Stimulated activated CD8-positive, alpha-beta memory T cell treated with anti-CD3 and anti-CD28 coated beads, Interleukin-15, amount 100 ng/mL, for 4 hours (primary cell): ENCODE measurements at places on chromosomes 4 and X.

DNA sequence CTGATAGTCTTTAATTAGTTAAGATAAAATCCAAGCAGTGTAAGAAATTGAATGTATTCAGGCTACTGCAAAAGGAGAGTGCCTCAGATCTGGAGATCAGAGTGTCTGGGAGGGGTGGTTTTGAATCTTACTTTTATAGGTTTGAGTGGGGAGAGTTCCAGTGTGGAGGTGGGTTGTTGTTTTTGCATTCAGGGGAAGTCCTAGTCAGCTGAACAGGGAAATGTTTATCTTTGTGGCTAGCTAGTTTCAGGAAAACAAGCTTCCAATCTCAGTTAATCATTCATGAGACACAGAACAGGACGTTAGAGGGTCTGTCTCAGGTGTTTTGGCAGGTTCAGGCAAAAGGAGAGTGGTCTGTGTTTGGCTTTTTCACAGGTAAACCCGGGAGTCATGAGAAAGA lies 26.0 kb downstream of the ZNF81 start:
- DNase-seq = no peak

GRCh38 chr4:121077496-121077895 lies 5.2 kb upstream of the NDNF start:
- no peak for DNase-seq

- DNase-seq = no peak
Measured at GRCh38 chr4:119087656-119088055, 48.0 kb upstream of the MYOZ2 start.

- no peak for DNase-seq
Measured at GRCh38 chr4:152700151-152700550, 20.4 kb upstream of the TMEM154 start.

DNA sequence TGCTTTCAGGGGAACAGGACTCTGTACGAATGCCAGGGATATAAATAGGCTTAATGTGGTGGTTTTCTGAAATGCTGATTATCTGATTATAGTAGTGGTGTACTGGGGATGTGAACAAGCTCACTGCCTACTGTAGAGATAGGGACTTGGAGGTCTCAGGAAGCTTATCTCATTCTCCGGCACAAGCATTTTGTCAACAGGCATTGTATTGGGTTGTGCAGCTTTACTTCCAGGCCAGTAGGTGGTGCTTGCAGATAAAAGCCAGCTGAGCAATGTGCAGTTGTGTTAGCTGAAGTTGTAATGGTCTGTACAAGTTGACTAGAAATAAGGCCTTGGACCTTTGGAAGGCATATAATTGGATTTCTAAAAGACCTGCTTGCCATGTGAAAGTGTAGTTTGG lies 49.5 kb upstream of the TMLHE start:
- no peak for DNase-seq

- no peak for DNase-seq
Measured at GRCh38 chr4:183834252-183834651, 70.9 kb upstream of the STOX2 start.

- DNase-seq = no peak
Measured at GRCh38 chrX:37905436-37906147, 58.2 kb upstream of the DYNLT3 start.

GRCh38 chr4:15988222-15988621 lies 25.2 kb upstream of the FGFBP2 start:
- no peak for DNase-seq

- no peak for DNase-seq
Measured at GRCh38 chr4:146932116-146932515, 13.5 kb downstream of the TTC29 start.

DNA sequence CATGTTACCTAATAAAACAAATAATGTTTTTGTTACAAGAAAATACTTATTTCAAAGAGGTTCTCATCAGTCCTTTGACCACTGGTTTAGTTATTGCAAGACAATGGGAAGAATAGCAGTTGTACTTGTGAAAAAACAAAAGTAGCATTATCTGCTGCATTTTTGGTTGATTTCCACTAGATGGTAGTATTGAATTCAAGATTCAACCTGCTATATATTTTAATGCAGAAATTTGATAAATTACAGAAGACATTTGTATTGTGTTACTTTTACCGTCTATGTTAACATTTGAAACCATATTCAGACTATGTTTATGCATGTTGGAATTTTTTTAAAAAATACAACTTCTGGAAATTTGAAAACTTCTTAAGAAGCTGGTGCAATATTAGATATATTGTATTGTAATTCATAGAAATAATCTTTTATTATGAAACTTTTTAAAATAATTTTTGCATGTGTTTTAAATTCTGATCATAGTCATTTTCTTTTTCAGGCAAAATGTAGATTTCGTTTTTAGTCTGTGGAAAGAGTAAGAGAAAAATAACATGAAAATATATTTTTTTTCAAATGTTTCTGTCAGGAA lies 56.4 kb downstream of the SPCS3 start:
- no peak for DNase-seq

GRCh38 chr4:15005474-15006115 lies 3.3 kb downstream of the CPEB2 start:
- DNase-seq = no peak

DNA sequence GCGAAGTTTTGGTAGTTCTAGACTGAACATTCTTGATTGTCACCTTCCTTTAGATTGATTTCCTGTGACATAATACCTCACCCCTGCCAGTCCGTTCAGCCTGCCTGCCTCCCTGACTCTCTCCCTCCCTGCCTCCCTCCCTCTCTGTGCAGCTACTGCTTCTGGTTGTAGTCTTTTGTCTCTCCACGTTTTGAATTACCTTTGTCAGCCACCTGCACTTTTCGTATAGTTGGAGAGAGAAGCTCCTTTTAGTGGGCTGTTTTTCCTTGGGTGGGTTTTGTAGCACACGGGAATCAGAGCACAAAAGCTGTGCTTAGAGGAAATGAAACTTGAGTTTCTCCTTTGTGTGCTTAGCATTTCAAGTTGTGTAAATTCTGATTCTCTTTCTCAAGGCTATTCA lies 32.6 kb upstream of the MSMO1 start:
- no peak for DNase-seq

GRCh38 chr4:8874896-8875680 lies 3.4 kb upstream of the HMX1 start:
- no peak for DNase-seq

DNA sequence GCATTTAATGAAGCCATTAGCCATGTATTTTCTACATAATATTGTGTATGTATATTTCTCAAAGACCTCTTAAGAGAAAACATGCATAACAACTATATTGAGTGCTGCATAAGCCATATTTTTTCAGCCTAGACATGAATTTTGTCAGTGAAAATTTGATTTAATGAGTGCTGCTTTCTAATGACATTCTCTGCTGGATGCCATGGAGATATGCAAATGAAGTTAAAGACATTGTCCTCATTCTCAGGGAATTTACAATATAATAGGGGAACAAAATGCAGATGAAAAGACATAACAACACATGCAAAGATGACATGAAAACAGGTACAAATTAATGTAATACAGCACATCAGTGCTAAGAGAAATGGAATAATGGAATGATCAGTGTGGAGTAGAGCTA lies 118.7 kb downstream of the ATOH1 start:
- no peak for DNase-seq

- no peak for DNase-seq
Measured at GRCh38 chrX:54043056-54043455, 1.2 kb downstream of the PHF8 start.

GRCh38 chrX:15812192-15812938 lies 22.1 kb downstream of the ZRSR2 start:
- DNase-seq = no peak

- DNase-seq = no peak
Measured at GRCh38 chrX:103483720-103484119, 35.6 kb downstream of the RAB40A start.

DNA sequence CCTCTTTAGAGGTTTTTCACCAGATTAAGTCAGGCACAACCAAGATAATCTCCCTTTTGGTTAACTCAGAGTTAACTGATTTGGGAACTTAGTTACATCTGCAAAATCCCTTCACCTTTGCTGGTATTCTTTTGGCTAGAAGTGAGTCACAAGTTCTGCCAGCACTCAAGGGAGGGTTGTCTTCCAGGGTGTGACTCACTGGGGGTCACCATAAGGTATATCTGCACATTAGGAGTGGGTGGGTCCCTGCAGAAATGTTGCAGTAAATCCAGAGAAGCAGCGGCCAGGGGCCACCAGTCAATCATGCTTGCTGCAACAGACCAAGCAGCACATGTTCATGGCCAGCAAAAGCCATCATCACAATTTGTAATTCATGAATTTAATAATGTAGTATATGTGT lies 59.8 kb upstream of the MAML3 start:
- DNase-seq = no peak

- DNase-seq = no peak
Measured at GRCh38 chrX:103413705-103414387, 37.5 kb downstream of the BEX3 start.

GRCh38 chrX:71466979-71467523 lies 65.9 kb upstream of the OGT start:
- no peak for DNase-seq

- no peak for DNase-seq
Measured at GRCh38 chr4:88995874-88996273, 61.1 kb downstream of the FAM13A start.

DNA sequence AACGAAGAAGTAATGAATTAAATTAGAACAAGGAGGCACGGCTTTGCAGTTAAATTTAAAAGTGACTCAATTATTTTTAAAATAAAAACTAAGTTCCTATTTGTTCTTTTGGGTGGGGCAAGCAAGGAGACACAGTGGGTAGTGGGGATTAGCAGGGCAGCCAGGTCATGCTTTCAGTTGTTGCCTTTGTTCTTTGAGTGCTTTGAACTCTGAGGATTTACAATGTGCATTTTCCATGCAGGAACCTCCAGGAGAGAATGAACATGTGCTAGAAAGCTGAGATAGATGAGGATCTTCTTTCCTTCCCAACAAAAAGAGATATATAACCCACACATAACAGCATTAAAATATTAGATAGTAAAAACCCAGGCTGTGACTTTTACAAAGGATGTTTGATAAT lies 420.4 kb upstream of the CTSO start:
- DNase-seq = no peak

GRCh38 chr4:25441519-25442117 lies 64.6 kb downstream of the ANAPC4 start:
- no peak for DNase-seq

- DNase-seq = no peak
Measured at GRCh38 chrX:52574416-52575275, 57.8 kb upstream of the XAGE1B start.

GRCh38 chr4:4499438-4500123 lies 42.3 kb downstream of the STX18 start:
- DNase-seq = no peak

GRCh38 chr4:47612116-47613023 lies 127.3 kb downstream of the ATP10D start:
- no peak for DNase-seq

DNA sequence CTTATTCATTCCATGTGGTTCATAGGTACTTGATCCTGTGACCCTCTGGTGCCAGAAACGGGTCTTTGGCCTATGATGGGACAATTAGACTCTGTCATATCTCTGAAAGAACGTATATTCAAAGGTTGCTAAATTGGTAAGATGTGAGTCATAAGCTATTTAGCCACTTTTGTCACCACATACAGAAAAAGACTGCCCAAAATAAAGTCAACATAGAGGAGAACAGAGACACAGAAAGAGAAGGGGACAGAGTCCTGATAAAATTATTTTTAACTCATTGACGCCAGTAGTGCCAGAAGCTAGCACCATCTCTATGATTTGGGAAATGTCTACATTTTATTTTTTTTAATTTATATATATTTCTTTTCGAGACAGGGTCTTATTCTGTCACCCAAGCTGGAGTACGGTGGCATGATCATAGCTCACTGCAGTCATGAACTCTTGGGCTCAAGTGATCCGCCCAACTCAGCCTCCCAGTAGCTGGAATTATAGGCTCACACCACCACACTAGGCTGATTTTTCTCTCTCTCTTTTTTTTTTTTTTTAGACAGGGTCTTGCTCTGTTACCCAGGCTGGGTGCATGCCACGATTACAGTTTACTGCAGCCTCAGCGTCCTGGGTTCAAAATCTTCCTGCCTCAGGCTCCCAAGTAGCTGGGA lies 92.1 kb upstream of the COX18 start:
- DNase-seq = no peak

- DNase-seq = no peak
Measured at GRCh38 chrX:120774606-120775005, 101.1 kb downstream of the CT47B1 start.

DNA sequence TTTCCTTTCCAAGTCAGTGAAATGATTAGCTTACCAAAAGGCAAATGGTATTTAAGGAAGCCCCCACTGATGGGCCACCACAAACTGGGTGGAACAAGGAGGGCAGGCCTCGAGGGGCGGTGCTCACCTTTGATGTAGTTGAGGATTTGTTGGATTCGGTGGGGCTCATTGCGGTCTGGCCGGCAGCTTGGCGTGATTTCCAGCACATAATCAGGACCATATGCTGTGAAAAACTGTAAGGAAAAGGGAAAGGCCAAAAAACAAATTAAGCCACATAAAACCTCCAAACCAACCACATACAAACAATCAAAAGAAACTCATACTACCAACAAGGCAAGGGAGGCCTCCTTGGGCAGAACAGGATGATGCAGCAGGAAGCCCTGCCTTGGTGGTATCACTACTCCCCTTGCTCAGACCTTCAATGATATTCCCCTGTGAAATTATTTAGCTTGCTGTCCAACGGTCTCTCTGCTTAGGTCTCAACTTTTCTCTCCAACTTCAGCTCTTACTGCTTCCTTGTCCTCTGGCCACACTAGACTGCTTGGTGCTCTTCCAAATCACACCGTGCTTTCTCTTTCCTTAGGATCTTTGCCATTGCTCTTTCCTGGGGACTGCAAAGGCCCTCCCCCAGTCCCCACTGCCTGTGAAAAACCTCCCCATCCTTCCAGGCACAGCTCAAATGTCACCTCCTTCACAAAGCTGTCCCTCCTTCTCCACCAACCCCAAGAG lies 46.1 kb upstream of the CITED1 start:
- no peak for DNase-seq

DNA sequence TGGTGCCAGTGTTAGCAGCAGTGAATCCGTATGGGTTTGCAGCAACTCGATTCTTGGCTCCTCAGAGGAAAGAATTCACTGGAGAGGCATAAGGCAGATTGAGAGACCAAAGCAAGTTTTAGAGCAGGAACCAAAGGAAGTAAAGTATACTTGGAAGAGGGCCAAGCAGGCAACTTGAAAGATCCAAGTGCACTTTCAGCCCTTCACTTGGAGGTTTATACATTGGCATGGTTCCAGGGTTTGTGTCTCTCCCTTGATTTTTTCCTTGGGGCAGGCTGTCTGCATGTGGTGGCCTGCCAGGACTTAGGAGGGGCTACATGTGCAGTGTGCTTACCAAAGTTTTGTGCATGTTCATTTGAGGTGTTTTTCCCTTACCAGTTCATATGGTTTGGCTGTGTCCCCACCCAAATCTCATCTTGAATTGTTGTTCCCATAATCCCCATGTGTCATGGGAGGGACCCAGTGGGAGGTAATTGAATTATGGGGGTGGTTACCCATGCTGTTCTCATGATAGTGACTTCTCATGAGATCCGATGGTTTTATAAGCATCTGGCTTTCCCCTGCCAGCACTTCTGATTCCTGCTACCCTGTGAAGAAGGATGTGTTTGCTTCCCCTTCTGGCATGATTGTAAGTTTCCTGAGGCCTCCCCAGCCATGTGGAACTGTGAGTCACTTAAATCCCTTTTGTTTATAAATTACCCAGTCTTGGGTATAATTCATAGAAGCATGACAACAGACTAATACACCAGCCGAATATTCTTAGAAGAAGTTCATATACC lies 86.2 kb upstream of the TSPAN5 start:
- no peak for DNase-seq
